ENCODE measurements at places on chromosomes 4 and X.

DNA sequence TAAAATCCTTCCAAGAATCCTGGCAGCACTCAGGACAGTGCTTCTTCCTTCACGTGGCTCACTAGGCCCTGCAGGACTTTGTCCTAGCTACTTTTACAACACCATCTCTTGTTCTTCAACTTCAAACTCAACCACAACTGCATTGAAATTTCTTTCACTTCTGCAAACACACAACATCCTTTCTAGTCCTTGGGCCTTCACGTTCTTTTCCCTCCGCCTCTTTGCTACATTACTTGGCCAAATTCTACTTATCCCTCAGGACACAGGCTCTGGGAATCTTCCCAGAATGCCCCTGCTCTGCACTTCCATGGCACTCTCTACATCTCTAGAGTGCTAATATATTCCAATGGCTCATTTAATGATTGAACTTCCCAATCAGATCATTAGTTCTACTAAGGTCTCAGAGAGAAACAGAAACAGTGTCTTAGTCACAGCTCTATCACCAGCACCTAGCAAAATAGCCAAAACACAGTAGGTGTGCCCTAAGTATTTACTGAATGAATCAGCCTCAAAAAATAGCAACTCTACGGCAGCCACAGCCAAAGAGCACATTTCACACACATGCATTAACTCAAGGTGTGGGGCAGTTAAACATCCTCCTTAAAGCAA, 73.3 kb downstream of the MANBA start:
- DNase-seq = no peak

DNA sequence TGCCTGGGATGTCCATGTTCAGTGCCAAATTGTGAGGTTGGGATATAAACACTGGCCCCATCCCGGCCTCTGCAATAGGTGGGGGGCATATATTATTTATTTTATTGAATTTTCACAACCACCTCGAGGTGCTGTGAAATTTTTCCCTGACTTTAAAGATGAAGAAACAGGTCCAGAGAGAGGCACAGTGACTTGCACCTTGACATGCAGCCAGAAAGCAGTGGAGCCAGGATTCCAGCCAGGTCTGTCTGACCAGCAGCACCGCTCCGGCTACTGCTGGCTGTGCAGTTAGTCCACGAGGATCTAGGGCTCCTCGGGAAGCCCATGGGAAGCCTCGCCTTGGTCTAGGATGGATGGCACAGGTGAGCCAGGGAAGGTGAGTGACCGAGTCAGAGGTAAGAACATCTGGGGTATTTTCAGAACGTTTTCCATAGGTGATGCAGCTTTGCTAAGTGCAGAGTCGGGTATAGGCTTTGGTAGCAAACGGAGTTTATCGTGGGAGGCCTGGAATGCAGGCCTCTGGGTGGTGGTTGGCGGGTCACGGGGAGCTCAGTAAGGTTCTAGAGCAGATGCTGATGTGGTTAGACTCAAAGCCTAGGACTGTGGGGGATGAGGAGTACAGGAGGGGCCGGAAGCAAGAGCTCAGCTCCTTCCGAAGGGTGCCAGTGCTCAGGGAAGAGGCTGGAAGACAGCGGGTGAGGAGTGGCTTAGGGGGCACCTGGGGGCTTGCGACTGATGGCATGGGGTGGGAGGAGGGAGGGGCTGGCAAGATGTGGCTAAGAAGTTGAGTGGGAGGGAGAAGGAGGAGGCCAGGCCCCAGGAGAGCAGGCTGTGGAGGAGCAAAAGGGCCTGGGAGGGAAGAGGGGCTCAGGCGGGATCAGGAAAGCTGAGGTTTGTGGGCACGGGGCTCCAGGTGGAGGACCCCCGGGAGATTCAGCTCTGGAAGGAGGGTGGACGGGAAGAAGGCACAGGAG, 107.7 kb upstream of the LRPAP1 start:
- no peak for DNase-seq

DNA sequence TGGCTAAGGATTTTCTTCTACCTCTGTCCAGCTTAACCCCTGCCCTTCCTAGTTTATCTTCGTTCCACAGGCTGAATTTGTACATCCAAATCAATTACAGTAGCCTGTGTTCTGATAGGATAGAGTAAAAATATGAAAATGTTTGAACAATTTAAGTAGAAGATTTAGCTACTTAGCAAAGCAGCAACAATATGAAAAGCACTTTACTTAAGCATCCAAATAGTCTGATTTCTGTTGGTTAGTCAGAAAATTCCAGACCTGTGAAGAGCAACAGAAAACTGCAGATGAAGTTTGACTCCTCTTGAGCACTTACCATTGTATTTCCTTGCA, 2.0 kb downstream of the ARSJ start:
- no peak for DNase-seq

DNA sequence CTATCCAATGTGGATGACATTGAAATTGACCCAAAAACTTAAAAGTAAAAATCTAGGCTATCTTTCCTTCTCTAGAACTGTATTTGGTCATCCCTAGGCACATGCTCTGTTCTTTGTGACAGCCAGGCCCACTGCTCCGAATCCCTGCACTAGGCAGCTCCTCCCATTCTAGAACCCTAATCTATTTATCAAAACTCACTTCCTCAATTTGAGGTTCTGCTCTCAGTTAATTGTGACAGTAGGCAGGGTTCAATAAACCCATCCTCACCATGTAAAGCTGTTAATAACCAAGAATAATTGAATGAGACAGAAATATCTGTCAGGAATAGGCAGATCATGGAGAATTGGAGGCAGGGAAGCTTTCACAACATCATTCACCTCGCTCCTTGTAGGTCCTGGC, 51.9 kb upstream of the IRF2 start:
- DNase-seq = no peak
